ENCODE measurements at places on chromosomes 1 and 21. TPM values are rescaled to one million over a fixed set of nuclear protein-coding genes. Genes with fewer than 3 reads are reported as not detected.

The AVPR1B gene
- total RNA-seq, result not detected

The ATP5PO gene
- total RNA-seq, result 263 TPM

The SCAF4 gene
- 69.1 TPM for total RNA-seq

The ATP6V1G3 gene
- total RNA-seq, result not detected

The MOB3C gene
- total RNA-seq, result 4.1 TPM

The PLPPR4 gene
- total RNA-seq, result 0.31 TPM

The INKA2 gene
- 11.9 TPM for total RNA-seq

The ASCL5 gene
- total RNA-seq, result 0.31 TPM

The EFCAB14 gene
- total RNA-seq, result 42.2 TPM

The CENPS gene
- total RNA-seq, result 17.8 TPM

The OTUD7B gene
- total RNA-seq, result 23.5 TPM

The SLC25A44 gene
- 47.4 TPM for total RNA-seq

The OR2T29 gene
- not detected for total RNA-seq

The ERICH3 gene
- not detected for total RNA-seq

The RNF187 gene
- total RNA-seq, result 67.2 TPM

The OR2G3 gene
- not detected for total RNA-seq

The FAM78B gene
- 1.6 TPM for total RNA-seq

The OR6K3 gene
- total RNA-seq, result not detected

The LZIC gene
- 22.9 TPM for total RNA-seq

The FAM167B gene
- total RNA-seq, result 2.1 TPM

The FAM151A gene
- not detected for total RNA-seq

The SLAMF8 gene
- not detected for total RNA-seq

The KRTAP11-1 gene
- total RNA-seq, result not detected

The SPRR4 gene
- total RNA-seq, result not detected

The NEK2 gene
- 17.6 TPM for total RNA-seq

The GRIK1 gene
- not detected for total RNA-seq

The MPZ gene
- 3.6 TPM for total RNA-seq

The TTC24 gene
- total RNA-seq, result not detected

The SERTAD4 gene
- 3.9 TPM for total RNA-seq

The L1TD1 gene
- 423 TPM for total RNA-seq

The KRTAP19-3 gene
- not detected for total RNA-seq

The KCNQ4 gene
- total RNA-seq, result 1.4 TPM

The OR2T11 gene
- total RNA-seq, result not detected

The FNDC10 gene
- total RNA-seq, result 15.2 TPM

The KIAA0040 gene
- total RNA-seq, result 5.0 TPM

The MYOG gene
- not detected for total RNA-seq

The CDC7 gene
- 43.4 TPM for total RNA-seq

The PEAR1 gene
- total RNA-seq, result 0.39 TPM

The GPR25 gene
- total RNA-seq, result not detected

The CNST gene
- total RNA-seq, result 19.8 TPM

The AMY1B gene
- not detected for total RNA-seq

The TMEM269 gene
- total RNA-seq, result 0.44 TPM

The TTC34 gene
- total RNA-seq, result 1.0 TPM

The DDAH1 gene
- 36.3 TPM for total RNA-seq

The PHF13 gene
- 55.8 TPM for total RNA-seq

The NBPF10 gene
- total RNA-seq, result 0.50 TPM

The MARK1 gene
- 17.5 TPM for total RNA-seq

The KLF17 gene
- 0.09 TPM for total RNA-seq

The OR14A2 gene
- not detected for total RNA-seq

The MR1 gene
- total RNA-seq, result 0.07 TPM

The TTC13 gene
- total RNA-seq, result 8.6 TPM

The IGSF21 gene
- total RNA-seq, result 5.2 TPM

The COL11A1 gene
- total RNA-seq, result 7.0 TPM

The HHAT gene
- total RNA-seq, result 0.48 TPM

The TNFAIP8L2 gene
- not detected for total RNA-seq

The PTGS2 gene
- total RNA-seq, result 0.37 TPM

The LCE5A gene
- total RNA-seq, result not detected

The CAPN9 gene
- not detected for total RNA-seq

The NPL gene
- total RNA-seq, result 1.1 TPM

All from H9 (cell line).